Fibroblast of villous mesenchyme (primary cell): ENCODE measurements at places on chromosomes 16 and 17. TPM values are rescaled to one million over a fixed set of nuclear protein-coding genes. Genes with fewer than 3 reads are reported as not detected.
A peak's percentile ranks its signal among the peaks of the same experiment; 100 is the strongest.

DNA sequence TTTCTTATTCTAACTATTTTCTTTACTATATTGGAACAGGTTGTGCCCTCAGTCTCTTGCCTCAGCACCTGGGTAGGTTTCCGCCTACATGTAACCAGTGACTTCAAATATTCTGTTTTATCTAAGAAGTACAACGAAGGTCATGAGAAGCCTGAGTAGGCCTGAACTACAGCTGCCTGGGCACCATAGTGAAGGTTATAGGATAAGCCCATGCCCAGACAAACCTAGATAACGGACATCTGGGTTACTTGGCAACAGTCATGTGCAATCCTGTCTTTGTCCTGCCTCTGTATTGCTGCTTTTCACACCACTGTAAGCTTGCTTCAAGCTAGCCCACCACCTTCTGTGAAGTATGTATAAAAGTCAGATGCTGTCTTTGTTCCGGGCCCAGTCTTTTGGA lies 25.4 kb upstream of the ARL4D start:
- DNase-seq, result no peak

- no peak for DNase-seq
These were observed 263.5 kb upstream of the AXIN2 start for GRCh38 chr17:65824901-65825300.

- DNase-seq, result no peak
These were observed 9.0 kb upstream of the ARHGAP27 start for GRCh38 chr17:45441526-45442310.

DNA sequence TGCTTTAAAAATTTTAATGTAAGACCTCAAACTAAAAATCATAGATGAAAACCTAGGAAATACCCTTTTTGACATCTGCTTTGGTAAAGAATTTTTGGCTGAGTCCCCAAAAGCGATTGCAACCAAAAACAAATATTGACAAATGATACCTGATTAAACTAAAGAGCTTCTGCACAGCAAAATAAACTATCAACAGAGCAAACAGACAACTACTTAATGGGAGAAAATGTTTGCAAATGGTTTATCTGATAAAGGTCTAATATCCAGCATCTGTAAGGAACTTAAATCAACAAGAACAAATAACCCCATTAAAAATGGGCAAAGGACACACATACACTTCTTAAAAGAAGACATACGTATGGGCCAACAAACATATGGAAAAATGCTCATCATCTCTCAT lies 242.5 kb downstream of the BCAS3 start:
- DNase-seq, result no peak

The CD79B gene
- not detected in 2 replicates for total RNA-seq

- no peak for DNase-seq
These were observed 16.5 kb upstream of the MEAK7 start for GRCh38 chr16:84520725-84521496.

DNA sequence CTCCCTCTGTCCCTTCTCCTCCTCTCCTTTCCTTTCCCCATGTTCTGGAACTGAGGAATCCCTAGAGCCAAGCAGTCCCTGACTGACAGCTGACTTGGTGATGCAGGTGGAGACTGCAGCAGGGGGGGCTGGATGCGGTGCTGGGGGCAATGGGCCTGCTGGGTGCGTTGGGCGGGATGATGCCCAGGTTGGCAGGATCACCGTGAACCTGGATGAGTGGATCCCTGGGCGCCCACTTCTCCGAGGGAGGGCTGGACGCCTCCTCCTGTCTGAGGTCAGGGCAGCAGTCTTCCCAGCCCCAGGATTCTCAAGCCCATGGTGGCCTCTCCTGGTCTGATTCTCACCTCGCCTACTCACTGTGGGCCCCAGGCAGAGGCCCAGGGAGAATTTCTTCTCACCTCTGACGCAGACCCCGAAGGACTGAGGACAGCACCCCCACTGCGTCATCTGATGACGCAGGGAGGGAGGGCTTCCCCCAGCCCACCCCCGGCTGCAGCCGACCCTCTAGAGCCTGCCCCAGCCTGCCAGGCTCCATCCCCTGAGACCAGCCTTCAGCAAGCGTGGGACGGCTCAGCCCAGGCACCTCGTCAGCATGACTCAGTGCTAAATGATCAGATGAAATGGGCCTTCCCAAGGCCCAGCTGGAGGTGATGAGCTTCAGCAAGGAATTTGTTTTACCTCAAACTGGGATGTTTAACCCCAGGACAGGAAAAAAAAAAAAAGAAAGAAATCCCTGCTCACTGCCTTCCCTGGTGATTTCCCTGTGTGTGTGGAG lies 188.0 kb upstream of the TNRC6C start:
- DNase-seq, result peak; percentile 33

DNA sequence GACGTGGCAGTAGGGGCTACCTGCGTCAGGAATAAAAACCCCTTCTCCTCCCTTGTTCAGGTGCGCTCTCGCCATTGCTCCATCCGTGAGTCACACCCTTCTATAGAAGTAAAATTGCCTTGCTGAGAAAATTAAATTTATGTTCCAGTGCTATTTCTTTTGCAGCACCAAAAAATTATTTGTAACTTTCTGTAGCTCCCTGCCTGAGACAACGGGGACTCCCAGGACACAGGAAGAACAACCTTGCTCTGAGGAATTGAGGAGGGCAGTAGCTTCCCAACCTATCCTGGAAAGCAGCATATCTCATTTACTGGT lies 85.4 kb downstream of the EMP2 start:
- DNase-seq, result no peak

The SPAG9 gene
- 75.4 and 94.6 TPM in 2 replicates for total RNA-seq

The DRG2 gene
- total RNA-seq, result 30.3 and 33.2 TPM in 2 replicates

GRCh38 chr17:43841282-43841681 lies 5.7 kb upstream of the CD300LG start:
- DNase-seq, result no peak

- no peak for DNase-seq
These were observed at the start of gene APOH for GRCh38 chr17:66228887-66229782. APOH (minus strand) TSS chr17:66229415; CDS start chr17:66229379, 36 bp downstream.

DNA sequence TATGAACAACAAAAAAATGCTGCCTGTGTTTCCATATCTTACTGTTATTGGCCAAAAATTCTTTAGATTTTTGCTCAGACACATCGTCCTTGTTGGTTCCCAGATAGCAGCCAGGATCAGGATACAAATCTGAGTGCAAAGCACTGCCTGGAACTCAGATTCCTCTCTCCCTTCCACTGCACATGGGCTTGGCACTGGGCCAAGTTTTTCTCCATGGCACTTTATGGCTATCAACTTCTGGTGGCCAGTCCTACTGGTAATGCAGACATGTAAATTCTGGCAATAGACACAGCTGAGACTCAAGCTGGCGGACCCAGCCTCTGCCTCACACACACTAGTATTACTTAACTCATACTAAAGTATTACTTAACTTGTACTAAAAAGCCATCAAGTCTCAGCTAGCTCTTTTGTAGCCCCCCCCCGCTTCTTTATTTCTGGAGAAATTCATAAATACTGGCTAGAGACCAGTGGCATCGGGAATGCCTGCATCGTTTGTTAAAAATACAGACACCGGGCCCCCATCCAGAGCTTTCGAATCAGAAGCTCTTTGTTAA lies 181.2 kb upstream of the COX10 start:
- peak; percentile 33 for DNase-seq

DNA sequence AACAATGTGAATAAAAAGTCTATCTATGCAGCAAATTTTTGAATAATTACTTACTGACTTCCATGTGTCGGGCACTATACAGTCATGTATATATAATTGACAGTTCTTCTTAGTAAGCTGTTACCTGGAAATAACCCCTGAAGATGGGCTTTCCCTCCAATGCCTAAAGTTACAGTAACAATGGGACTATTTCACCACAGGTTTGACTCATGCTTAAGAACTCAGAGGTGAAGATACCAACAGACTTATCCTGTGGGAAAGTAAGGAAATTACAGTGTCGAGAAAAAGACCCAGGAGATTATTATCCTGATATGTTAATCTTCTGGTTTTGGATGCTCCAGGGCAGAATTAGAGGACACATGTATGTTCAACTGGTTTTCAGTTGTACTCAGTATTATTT lies 601.5 kb upstream of the SOX9 start:
- DNase-seq, result no peak

DNA sequence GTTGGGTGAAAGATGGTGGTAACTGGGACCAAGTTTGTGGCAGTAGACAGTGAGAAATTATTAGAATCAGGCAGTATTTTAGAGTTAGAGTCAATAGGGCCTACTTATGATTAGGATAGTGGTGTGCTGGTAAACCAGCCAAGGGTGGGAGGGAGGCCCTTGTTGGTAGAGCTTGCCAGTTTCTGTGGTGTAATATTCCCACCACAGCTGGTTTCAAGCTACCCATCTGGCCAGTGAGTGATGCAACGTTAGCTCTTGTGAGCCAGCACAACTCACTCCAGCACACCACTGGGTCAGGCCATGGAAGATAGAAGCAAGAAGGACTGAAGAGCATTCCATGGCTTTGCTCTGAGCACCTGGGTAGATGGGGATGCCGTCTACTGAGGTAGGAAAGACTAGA lies 34.9 kb downstream of the GNAO1 start:
- no peak for DNase-seq

DNA sequence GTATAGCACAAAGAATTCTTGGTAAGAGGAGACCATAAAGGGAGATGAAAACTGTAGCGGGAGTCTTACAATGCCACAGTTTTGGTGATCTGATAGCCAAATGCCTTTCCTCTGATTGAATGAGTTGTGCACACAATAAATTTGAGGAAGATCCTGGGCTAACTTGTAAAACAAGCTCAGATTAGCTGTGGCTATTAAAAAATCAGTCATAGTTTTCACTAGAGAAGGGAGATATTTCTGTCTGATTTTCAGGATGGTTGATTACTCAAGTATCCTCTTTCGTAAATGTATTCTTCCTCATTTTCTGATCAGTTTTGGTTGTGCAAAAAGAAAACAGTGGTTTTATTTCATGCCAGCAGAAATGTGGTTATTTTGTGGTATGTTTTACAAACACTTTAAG lies 9.1 kb upstream of the METTL9 start:
- DNase-seq, result peak; percentile 71

GRCh38 chr17:79949656-79950209 lies 85.9 kb downstream of the TBC1D16 start:
- DNase-seq, result no peak

GRCh38 chr17:81656118-81656743 lies at the start of gene PDE6G:
PDE6G (minus strand) TSS chr17:81656542; CDS start chr17:81653305, 3,237 bp downstream.
- DNase-seq, result no peak

The RAB11FIP4 gene
- under 0.01 TPM in 2 replicates for total RNA-seq

The DYNLRB2 gene
- total RNA-seq, result 0.86 TPM in 1 of 2 replicates, not detected in the other

DNA sequence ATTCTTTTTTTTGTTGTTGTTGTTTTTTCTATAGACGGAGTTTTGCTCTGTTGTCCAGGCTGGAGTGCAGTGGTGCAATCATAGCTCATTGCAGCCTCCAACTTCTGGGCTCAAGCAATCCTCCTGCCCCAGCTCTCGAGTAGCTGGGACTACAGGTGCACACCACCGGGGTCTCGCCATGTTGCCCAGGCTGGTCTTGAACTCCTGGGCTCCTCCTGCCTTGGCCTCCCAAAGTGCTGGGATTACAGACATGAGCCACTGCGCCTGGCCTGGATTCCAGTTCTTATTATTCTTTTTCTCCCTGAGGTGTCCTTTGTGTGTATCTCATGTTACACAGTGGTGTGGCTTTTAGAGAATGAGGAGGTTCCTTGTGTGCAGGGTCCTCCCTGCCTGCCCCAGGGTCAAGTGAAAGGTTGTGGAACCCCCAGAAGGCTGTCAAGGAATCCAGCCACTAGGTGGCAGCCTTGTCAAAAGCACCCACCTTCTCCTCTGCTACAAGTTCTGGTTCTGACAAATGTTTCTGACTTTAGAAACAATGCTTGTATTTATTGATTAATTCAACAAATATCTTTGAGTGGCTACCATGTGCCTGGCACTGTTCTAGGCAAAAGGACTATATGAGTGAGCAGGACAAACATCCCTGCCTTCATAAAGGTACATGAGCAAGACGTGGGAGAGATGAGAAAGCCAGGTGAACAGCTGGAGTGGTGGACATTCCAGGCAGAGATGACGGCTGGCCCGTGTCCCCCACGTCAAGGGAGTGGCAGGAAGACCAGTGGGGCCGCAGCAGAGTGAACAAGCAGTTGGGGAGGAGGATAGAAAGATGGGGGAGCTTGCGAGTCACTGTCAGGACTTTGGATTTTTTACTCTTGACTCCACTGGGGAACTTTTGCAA lies 112.4 kb downstream of the SPECC1 start:
- peak; percentile 65 for DNase-seq

The HOXB7 gene
- total RNA-seq, result 1.7 and 2.6 TPM in 2 replicates

DNA sequence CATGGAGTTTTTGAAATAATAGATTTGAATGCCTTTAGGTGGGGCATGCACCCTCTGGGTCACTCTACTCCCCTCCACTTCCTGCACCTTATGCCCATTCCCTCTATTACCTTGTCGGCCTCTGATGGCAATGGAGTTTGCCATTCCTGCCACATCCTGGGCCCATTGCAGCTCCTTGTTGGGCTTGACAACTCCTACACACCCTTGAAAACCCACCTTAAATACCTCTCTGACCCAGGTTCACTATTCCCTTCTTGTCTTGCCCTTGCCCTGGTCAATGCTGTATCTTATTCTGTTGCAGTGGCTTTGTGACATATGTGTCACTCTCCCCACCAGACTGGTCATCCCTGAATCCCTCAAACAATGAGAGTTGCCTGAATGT lies 2.4 kb downstream of the CCR7 start:
- DNase-seq, result no peak

The CRHR1 gene
- not detected in 2 replicates for total RNA-seq

DNA sequence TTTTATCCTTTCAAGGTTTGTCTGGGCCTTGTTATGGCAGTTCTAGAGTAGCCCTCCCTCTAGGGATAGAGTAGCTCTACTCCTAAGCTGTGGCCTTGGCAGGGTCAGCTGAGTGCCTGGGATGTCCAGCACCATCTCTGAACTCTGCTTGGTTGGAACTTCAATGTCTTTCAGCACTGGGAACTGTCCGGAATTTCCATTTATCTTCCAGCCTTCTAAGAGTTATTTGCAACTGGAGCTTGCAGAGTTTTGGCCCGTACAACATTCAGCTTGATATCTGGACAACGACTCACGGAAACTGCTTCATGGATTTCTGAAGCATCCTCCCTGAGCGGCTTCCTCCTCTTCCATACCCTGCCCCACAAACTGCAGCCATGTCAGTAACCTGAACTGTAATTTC lies 22.9 kb downstream of the MMD start:
- DNase-seq, result no peak

GRCh38 chr16:48366165-48367093 lies 18.8 kb downstream of the SIAH1 start:
- peak; percentile 96 for DNase-seq

The FAM171A2 gene
- total RNA-seq, result 0.86 and 2.6 TPM in 2 replicates

GRCh38 chr17:78724999-78725398 lies 57.1 kb downstream of the CYTH1 start:
- DNase-seq, result no peak

GRCh38 chr17:6780886-6781285 lies 4.9 kb downstream of the FBXO39 start:
- DNase-seq, result no peak

The HOXB3 gene
- 4.3 and 7.1 TPM in 2 replicates for total RNA-seq

- no peak for DNase-seq
These were observed 20.3 kb downstream of the TNS4 start for GRCh38 chr17:40481106-40481505.

- no peak for DNase-seq
These were observed 38.8 kb downstream of the METRNL start for GRCh38 chr17:83118071-83118841.

- DNase-seq, result peak; percentile 81
These were observed 29.5 kb downstream of the SMURF2 start for GRCh38 chr17:64632606-64633005.

The CMTM2 gene
- total RNA-seq, result not detected in 2 replicates

- DNase-seq, result no peak
These were observed 1.8 kb upstream of the FDXR start for GRCh38 chr17:74874615-74875037.

The MTMR4 gene
- total RNA-seq, result 39.6 and 44.9 TPM in 2 replicates

- DNase-seq, result no peak
These were observed 920.9 kb upstream of the GOT2 start for GRCh38 chr16:59655031-59655430.

The SMIM5 gene
- under 0.01 TPM in 1 of 2 replicates, not detected in the other for total RNA-seq

GRCh38 chr17:59415397-59415796 lies 83.9 kb downstream of the YPEL2 start:
- DNase-seq, result no peak
